ENCODE measurements at places on chromosomes 2 and 18. TPM values are rescaled to one million over a fixed set of nuclear protein-coding genes. Genes with fewer than 3 reads are reported as not detected.

MC5R gene
- 0.06 TPM for total RNA-seq

DSC3 gene
- 1.1 TPM for total RNA-seq

APOB gene
- total RNA-seq = 0.14 TPM

LYPD6 gene
- total RNA-seq = 0.07 TPM

IL1R1 gene
- total RNA-seq = 55.7 TPM

RMND5A gene
- 25.3 TPM for total RNA-seq

C2orf80 gene
- not detected for total RNA-seq

ABHD1 gene
- 1.6 TPM for total RNA-seq

TEX51 gene
- total RNA-seq = not detected
